ENCODE measurements at places on chromosomes 2 and 18.

DNA sequence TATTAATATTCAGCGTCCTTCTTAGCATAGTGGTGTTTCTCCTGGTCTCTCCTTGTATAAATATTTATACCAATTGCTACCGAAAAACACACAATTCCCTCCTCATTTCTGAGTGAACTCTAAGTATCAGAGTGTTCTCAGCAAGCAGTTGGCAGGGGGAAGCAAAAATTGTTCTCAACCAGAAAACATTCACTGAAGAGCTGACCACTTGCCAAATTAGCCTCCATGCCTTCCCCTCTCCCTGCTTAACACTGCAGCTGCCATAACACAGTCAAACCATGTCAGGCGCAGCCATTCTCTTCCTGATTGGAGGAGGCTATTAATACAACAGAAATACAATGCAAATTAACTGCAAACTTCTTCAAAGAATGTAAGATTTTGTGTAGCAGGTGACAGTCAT is 105.0 kb downstream of the COL6A3 start:
- H3K4me3 ChIP-seq = no peak overlapping the region
- H3K27me3 ChIP-seq = no peaks in the 10 kb centered on the region
- no peak for DNase-seq

- peaks cover 3% of the 10 kb centered on the region for H3K27me3 ChIP-seq
- DNase-seq = no peak
- no peak overlapping the region for H3K27ac ChIP-seq
- H3K36me3 ChIP-seq = no peaks in the 10 kb centered on the region
- peaks cover 4% of the 10 kb centered on the region for H3K4me1 ChIP-seq
These were observed 57.4 kb upstream of the LAPTM4A start for GRCh38 chr2:20108655-20109396.

DNA sequence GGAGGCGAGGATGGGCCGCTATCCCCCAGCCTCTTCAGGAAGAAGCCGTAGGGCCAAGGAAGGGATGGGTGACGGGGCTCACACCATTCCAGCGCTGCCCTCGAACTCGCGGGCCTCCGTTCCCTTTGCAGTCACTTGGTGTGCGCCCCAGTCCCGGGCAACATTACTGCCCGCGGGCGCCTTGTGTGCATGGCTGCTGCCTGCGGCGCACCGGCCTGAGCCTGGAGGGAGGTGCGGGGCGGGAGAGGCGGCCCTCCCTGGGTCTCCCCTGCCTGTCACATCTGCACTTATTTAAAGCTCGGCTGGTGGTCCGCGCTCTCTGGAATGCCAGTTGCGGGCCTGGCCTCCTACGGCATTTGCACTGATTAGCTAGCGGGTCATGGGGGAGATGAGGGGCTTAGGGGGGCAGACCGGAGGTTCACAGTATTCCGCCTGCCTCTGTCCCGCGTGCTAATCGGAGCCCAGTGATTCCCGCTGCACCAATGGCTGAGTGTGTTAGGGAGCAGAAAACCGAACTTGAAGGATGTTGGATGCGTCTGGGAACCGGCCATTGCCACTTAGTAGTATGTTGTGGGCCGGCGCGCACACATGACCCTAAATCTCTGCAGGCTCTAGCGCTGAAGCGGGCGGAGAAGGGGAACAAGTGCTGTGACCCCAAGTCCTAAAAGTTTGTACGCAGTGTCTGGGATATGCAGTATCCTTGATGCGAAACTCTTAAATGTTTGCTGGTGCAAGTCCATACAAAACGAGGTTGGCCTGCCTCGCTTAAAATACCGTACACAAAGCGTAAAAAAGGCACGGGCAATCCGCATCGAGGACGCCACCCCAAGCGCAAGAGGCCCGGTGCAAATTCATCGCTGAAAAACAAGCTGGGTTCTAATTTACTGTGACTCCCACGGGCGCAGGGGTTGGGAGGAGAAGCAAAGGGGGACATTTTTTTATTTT is 161.2 kb upstream of the SIX2 start:
- H3K27me3 ChIP-seq = peaks cover 81% of the 10 kb centered on the region
- no peaks in the 10 kb centered on the region for H3K36me3 ChIP-seq
- no peak overlapping the region for H3K4me3 ChIP-seq

- H3K4me3 ChIP-seq = no peak overlapping the region
- H3K27ac ChIP-seq = no peak overlapping the region
- no peak for DNase-seq
- H3K36me3 ChIP-seq = no peaks in the 10 kb centered on the region
These were observed 7.6 kb upstream of the ASXL2 start for GRCh38 chr2:25885933-25886332.

GRCh38 chr2:112004253-112004645 is 50.8 kb upstream of the TMEM87B start:
- no peak overlapping the region for H3K27ac ChIP-seq
- H3K4me3 ChIP-seq = no peak overlapping the region
- H3K27me3 ChIP-seq = no peaks in the 10 kb centered on the region
- DNase-seq = no peak
- peaks cover 10% of the 10 kb centered on the region for H3K4me1 ChIP-seq
- no peaks in the 10 kb centered on the region for H3K36me3 ChIP-seq

All from T-helper 2 cell treated with Interferon-gamma antibody and Interleukin-4, amounts not matched to agents 5 μg/mL and 100 μg/mL, for 36 hours (primary cell).